Fibroblast of the aortic adventitia (primary cell): ENCODE measurements at places on chromosomes 12 and 14. TPM values are rescaled to one million over a fixed set of nuclear protein-coding genes. Genes with fewer than 3 reads are reported as not detected.

DNA sequence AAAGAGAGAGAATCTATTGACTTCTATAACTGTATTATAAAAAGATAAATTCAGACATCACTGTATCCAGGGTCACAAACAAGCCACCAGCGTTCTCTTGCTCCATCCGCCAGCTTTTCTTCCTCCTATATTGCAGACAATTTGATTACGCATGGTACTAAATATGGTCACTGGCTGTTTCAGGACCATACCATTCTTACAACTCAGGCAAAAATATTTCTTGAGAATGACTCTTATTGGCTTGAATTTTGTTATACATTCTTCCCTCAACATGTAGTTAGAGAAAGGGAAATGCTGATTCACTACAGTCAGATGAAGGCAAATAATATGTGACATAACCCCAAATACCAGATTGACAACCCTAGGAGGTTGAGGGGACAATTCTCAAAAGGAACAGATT lies 101.3 kb downstream of the SLC6A15 start:
- no peak for DNase-seq

- no peak for DNase-seq
Measured at GRCh38 chr12:124929649-124930419, 15.4 kb upstream of the UBC start.

- no peak for DNase-seq
Measured at GRCh38 chr14:74949859-74950573, 5.4 kb downstream of the PGF start.

DNA sequence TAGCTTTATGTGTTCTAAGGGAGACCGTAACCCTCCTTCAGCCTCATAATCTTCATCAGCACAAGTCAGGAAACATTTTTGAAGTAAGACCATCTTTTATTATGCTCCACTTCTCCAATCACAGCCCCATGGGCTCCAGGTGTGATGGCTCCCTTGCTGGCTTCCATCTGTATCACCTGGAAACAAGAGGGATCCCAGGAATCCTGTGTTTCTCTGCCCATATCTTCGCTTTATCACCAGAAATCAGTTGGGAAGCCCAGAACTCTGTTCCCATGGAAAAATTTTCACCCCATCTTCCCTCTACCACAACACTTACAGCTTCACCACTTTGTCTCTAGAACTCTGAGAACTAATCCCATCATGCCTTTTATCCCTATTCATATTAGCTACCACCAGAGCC lies 68.3 kb downstream of the METTL25 start:
- no peak for DNase-seq

- DNase-seq: no peak
Measured at GRCh38 chr12:32322354-32322753, 77.0 kb upstream of the FGD4 start.

DNA sequence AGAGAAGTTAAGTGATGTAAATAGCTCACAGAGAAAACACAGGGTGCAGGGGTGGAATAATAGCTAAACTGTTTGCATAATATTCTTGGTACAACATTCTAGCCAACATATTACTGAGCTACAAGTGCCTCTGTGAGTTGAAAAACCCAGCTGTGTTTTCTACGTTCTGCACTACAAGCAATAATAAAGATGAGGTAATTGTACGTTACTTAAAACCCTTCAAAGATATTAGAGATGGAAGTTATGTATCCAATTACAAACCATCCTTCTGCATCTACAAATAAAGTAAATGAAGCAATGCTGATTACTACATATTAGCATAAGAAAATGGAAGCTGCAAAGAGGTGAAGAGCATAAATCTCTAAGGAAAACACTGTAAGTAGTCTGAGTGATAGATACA lies 271.4 kb downstream of the SSPN start:
- no peak for DNase-seq

- DNase-seq: no peak
Measured at GRCh38 chr12:29559198-29559597, 61.7 kb upstream of the OVCH1 start.

GRCh38 chr12:130622803-130623202 lies 93.3 kb downstream of the RIMBP2 start:
- DNase-seq: no peak

GRCh38 chr12:113961921-113962710 lies 4.0 kb downstream of the RBM19 start:
- peak; percentile 14 for DNase-seq

- no peak for DNase-seq
Measured at GRCh38 chr12:84779169-84779568, 133.4 kb downstream of the SLC6A15 start.

- no peak for DNase-seq
Measured at GRCh38 chr14:92792885-92793284, 1.2 kb upstream of the GOLGA5 start.

GRCh38 chr12:102542816-102543440 lies 62.6 kb upstream of the IGF1 start:
- DNase-seq: no peak

GRCh38 chr14:95408731-95409476 lies 89.2 kb upstream of the CLMN start:
- no peak for DNase-seq

GRCh38 chr14:84288781-84289180 lies 1241.2 kb upstream of the FLRT2 start:
- DNase-seq: no peak

DNA sequence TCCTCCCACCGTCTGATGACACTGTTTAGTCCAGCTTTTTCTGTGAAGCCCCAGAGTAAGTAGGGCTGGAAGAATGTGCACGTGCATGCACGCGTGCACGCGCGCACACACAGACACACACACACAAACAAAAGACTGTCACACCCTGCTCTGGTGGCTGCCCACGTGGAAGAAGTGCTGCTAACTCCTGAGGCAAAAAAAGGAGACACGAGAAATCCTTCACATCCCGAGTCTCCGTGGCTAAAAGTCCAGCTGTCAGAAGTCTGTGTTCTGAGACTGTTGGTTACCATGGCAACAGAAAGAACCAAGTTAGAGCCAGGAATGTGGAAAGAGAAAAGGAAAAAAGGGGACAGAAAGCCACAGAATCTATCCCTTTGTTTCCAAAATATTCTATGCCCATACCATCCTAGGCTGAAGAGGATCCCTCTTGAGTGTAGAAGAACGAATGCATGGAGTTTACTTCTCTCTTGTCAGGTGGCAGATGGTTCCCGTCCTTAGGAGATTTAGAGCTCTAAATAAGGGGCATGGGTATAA lies 1.6 kb upstream of the C12orf71 start:
- peak; percentile 74 for DNase-seq

DNA sequence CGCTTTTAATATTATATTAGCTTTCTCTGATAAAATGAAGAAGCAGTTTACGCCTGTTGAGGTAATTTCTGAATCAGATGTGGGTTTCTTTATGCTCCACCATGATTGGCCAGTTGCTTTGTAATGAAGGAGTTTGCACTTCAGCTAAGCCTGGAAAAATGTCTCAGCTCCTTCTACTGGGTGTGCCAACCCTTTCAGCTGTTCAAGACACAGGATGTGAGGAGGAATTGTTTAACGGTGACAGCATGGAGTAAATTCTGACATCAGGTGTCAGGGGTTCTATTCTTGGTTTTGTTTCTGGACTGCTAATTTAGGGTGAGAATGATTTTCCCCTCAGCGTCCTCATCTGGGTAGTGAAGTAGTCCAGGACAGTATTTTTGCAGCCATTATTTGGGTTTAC lies 43.5 kb downstream of the FLRT2 start:
- DNase-seq: peak; percentile 32

The TUBA1C gene
- 54.7 and 839 TPM in 2 replicates for total RNA-seq

The KCNH3 gene
- total RNA-seq: 0.08 and 0.18 TPM in 2 replicates

The CMKLR1 gene
- total RNA-seq: 0.54 TPM in 1 of 2 replicates, not detected in the other
